ENCODE measurements at places on chromosomes 12 and 14.
A peak's percentile ranks its signal among the peaks of the same experiment; 100 is the strongest.

- no peak for DNase-seq
These were observed 1.2 kb downstream of the SOX5 start for GRCh38 chr12:23948291-23948690.

DNA sequence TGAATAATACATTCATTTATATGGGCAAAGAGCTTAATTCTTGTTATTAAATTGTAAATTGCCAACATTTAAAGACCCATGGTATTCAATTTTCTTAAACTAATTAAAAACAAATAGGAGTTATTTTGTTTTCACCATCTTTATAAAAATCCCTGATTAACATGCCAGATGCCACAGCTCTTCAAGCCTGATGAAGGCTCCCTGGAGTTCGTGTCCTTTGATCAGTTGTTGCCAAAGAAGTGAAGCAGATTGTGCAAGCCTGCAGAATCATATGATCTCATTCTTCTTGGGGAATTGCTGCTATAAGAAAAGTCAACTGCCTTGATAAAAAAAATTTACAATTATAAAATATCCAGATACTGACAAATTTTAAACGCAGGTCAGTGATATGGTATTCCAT lies 288.3 kb upstream of the PPFIA2 start:
- DNase-seq: no peak

GRCh38 chr14:98798099-98798498 lies 473.9 kb downstream of the BCL11B start:
- no peak for DNase-seq

DNA sequence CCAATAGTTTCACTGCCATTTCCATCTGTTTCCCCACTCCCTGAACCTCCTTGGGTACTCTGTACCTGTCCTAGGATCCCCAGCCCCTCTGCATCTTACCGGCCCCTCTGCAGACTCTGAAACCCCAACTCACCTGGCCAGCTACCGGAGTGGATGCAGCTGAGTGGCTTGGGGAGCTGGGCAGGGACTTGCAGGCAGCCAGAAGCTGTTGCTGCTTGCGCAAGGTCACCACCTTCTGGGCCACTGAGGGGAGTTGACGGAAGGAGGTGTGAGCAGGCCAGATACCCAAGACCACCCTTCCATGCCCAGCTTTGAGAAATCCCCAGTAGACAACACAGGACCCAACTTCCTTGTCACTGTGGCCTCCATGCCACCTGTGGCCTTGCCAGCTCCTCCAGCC lies 6.3 kb downstream of the AGAP2 start:
- DNase-seq: no peak

DNA sequence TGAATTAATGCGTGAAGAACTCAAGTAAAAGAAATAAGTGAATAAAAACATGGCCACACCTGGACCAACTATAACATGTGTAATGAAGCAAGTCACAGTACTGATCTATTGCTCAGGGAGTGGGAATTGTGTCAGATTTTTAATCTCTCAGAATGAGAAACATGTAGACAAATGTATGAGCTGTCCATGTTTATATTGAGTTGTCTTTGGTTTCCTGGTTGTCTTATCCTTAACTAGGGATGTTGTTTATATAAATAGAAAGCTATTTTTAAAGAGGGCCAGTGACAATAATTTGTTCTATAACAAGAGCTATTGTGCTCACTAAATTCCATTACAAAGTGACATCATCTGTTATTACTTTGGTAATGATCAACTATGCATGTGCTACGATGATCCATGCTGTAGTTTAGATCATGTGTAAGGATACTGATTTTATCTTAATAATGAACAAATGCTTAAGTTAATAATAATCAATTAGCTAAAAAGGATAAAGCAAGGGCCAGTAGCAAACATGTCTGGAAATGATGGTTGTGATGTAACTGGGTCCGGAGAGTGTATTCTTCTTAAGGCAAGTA lies 91.3 kb upstream of the RTL1 start:
- DNase-seq: no peak

- DNase-seq: no peak
These were observed 6.1 kb upstream of the CDCA4 start for GRCh38 chr14:105026802-105027563.

DNA sequence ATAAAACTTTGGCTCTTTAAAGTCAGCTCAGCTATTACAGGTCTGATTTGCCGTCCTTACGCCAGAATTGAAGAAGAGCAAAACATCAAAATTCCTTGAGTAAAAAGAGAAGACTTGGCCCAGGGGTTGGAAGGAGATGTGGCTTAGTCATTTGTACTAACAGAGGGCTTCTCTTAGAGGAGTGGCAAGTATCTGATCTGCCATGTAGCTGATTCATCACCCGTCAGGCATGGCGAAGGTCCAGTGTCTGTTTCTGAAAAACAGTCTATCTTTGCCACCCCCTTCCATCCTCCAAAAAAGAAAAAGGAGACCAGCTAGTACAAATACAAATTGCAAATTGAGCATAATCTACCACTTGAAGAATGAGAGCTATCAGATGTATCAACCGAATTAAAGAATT lies 91.9 kb downstream of the RAD52 start:
- peak; percentile 42 for DNase-seq

- no peak for DNase-seq
These were observed 39.2 kb upstream of the EEA1 start for GRCh38 chr12:92968176-92968813.

DNA sequence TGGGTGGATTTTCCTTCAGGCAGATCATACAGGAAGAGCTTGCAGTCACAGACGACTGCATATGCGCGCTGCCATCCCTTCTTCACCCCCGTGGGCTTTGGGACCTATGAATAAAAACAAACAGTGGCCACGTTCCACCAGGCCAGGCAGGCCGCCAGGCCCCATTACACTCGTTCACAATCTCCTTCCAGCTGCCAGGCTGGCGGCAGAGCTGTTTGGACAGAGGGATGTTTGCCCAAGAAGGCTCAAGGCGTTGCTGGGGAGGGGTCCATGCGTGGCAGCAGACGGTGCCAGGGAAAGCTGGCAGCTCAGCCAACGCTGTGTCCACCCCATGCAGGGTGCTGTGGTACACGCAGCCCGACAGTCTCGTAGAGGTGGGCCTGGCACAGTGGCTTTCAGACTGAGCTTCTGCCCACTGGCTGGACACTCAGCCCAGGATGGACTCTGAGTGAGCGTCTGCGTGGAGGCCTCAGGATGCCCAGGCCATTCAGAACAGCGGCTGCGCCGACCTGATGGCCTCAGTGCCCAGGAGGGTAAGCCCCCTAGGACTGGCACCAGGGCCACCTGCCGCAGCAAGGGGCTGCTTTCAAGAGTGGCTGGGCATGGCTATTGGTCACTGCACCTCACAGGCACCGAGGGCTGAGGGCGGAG lies 27.5 kb downstream of the AMN start:
- no peak for DNase-seq

- DNase-seq: no peak
These were observed 242.7 kb downstream of the BCL11B start for GRCh38 chr14:99029145-99029915.

- no peak for DNase-seq
These were observed 2.4 kb downstream of the SINHCAF start for GRCh38 chr12:31323391-31324115.

DNA sequence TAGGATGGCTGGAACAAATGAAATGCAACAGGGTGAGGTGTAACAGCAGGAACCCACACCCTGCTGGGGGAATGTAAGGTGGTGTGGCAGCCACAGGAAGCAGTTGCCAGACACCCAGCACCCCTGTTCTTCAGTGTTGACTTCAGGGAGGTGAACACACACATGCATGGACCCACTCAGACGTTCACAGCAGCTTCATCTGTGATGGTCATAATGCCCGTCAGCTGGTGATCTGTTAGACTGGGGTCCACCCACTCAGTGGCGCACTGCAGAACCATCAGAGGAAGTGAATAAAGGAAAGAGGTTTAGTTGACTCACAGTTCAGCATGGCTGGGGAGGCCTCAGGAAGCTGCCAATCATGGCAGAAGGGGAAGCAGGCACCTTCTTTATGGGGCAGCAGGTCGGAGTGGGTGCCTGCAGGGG lies 22.7 kb upstream of the TEX22 start:
- DNase-seq: no peak

- DNase-seq: no peak
These were observed 2.1 kb downstream of the KIF21A start for GRCh38 chr12:39440781-39441180.

DNA sequence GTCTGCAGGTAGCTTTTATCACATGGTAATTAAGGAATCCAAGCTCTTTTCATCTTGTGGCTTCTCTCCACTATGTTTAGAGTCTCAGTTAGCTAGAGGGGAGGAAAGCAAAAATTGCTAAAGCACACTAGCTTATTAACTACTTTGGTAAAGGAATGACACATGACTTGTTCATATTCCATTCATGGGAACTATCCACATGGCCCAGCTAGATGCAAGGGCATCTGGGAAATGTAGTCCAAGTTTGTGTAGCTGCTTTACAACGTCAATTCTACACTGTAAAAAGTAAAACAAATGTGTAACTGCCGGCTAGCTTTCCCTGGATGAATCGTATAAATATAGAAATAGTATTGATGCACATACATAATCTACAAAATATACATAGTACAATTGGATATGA lies 244.5 kb upstream of the LRFN5 start:
- no peak for DNase-seq

GRCh38 chr14:32225378-32225920 lies 22.4 kb upstream of the RNU6-8 start:
- DNase-seq: no peak

GRCh38 chr14:89862856-89863255 lies 91.7 kb downstream of the EFCAB11 start:
- no peak for DNase-seq

DNA sequence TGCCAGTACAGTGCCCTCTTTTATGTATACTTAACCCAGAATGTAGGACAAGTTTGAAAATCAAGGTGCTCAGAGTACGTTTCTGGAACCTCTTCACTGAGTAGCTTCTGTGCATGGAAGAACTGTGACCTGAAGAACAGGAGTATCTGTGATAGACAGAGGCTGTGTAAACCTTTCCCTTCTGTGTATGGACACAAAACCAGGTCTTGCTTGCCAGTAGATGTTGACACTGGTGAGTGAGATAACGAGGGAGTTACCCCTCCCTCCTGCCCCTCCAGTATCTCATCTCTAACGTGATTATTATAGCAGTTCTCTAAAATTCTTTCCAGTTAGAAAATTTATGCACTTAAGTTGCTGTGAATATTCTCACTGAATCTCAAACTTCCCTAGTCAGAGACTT lies 170.8 kb downstream of the RPL10L start:
- DNase-seq: no peak

GRCh38 chr12:78863482-78864402 lies 832 bp upstream of the SYT1 start:
- no peak for DNase-seq

GRCh38 chr12:5440978-5441377 lies 9.1 kb downstream of the NTF3 start:
- DNase-seq: no peak

DNA sequence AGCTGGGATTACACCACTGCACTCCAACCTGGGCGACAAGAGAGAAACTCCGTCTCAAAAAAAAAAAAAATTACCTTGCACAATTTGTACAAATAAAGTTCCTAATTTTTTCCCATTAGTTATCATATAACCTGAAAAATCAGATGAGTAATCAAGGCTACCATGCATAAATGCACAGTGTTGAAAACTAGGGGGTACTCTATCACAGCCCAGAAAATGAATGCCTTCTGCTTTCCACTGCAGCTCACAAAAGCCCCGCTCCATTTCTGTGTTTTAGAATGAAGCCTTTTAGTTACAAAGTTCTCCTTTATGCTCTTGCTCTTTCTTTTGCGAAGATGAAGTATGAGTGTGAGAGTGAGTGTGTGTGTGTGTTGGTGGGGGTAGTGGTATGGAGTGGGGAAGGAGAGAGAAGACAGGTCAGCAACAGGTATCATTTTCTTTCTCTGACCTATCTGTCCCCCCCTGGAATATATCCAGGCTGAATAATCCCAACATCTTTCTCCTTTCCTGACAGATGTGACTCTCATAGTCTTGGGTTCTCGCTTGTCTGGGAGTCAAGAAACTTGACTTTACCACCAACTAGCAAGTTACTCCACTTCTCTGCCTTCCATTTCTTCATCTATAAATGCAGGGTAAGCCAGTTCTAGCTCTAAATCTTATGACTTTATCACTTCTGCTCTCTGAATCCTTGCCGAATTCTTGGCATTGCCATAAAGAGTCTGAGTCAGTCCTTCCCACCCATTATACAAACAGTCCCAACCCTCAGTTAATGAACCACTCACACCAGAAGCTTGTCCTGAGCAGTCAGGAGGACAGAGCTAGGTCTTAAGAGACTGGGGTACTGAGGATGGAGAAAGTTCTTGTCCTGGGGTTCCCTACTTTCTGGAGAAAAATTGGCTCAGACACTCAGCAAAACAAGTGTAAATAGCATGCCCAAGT lies 16.1 kb downstream of the BIN2 start:
- DNase-seq: peak; percentile 55

- DNase-seq: no peak
These were observed 59.7 kb upstream of the KCNH3 start for GRCh38 chr12:49478949-49479664.

- no peak for DNase-seq
These were observed 215.7 kb downstream of the KIF26A start for GRCh38 chr14:104353921-104354701.

- no peak for DNase-seq
These were observed 11.8 kb downstream of the CCDC92 start for GRCh38 chr12:123960856-123961255.

DNA sequence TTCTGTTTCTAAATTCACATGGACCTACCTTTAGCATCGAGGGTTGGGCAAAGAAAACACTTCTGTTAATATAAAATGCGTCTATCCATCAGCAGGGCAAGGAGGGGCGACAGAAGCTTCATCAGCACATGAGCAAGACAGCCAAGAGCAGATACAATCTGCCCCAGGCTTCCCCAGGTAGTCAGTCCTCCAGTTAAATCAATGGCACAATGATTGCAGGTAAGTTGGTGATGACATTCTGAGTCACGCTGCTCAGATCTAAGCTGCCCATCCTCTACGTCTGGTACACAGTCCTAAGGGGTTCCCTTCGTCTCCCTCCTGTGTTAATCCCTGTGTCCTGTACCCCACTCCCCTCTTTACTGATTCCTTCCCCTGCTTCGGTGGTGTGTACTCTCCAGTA lies 38.8 kb downstream of the MAP3K9 start:
- DNase-seq: no peak

DNA sequence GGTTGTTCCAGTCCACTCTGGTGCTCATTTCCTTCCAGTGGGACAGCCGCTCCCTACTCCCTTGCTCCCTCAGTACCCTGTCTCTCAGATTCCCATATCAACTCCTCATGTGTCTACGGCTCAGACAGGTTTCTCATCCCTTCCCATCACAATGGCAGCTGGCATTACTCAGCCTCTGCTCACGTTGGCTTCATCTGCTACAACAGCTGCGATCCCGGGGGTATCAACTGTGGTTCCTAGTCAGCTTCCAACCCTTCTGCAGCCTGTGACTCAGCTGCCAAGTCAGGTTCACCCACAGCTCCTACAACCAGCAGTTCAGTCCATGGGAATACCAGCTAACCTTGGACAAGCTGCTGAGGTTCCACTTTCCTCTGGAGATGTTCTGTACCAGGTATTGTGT lies 69.9 kb downstream of the RAD52 start:
- DNase-seq: peak; percentile 36

GRCh38 chr12:123843912-123844748 lies 82.0 kb downstream of the DNAH10 start:
- no peak for DNase-seq

GRCh38 chr14:31766315-31766892 lies 205.2 kb downstream of the NUBPL start:
- DNase-seq: no peak

Measured in AG04450 (cell line).